Fibroblast of skin of back (primary cell): ENCODE measurements at places on chromosomes 7 and 10.
A peak's percentile ranks its signal among the peaks of the same experiment; 100 is the strongest.

DNA sequence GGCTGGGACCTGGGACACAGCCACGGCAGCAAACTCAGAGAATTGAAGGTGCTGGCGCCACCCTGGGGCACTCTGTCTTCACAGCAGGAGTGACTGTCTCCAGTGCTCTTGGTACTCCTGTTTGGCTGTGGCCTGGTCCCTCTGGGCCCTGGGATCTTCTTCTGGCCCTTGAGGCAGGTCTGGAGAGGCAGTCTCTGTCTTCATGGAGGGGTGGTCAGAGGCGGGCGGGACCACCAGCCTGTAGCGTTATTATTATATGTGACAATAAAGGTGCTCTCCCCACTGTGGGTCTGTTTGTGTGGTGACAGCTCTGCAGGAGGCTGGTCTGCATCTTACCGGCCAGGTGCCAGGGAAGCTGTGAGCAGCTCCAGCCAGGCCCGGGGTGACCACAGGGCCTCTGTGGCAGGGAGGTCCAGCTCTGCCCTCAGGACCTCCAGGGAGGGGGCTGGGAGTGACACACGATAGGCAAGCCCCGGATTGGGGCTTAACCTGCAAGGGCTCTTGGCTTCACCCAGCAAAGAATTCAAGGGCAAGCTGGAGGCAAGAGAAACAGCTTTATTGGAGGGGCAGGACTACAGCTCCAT lies 70.3 kb downstream of the MYL10 start:
- DNase-seq, result no peak

DNA sequence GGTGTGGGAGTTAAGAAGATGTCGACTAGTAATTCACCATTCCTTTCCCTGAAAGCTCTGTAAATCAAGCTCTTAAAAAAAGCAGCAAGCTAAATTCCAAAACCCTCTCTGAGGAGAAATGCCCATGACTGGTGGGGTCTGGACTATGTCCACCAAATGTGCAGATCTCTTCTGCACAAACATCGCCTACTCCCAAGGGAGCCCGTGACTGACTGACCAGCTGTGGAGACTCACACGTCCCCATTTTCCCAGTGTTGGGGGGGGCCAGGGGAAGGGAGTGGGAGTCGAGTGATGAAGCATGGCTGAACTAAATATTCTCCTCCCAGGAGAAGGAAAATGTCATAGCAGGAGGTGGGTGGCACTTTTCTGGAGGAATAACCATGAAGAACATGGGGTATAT lies 164.1 kb upstream of the HPS1 start:
- no peak for DNase-seq

- peak; percentile 20 for DNase-seq
These were observed 48.0 kb upstream of the AQP1 start for GRCh38 chr7:30863706-30864035.

- no peak for DNase-seq
These were observed 264.7 kb upstream of the PPP2R2D start for GRCh38 chr10:131636116-131636515.

GRCh38 chr10:80513106-80513505 lies 24.6 kb upstream of the SH2D4B start:
- no peak for DNase-seq
